Fibroblast of villous mesenchyme (primary cell): ENCODE measurements at places on chromosomes 6 and 20.
A peak's percentile ranks its signal among the peaks of the same experiment; 100 is the strongest.

- no peak for DNase-seq
These were observed 51.2 kb upstream of the FRMD1 start for GRCh38 chr6:168130168-168130696.

- DNase-seq = no peak
These were observed 132.7 kb downstream of the EDN1 start for GRCh38 chr6:12422848-12423247.

GRCh38 chr6:73051147-73051546 is 174.1 kb downstream of the KHDC1L start:
- no peak for DNase-seq

GRCh38 chr20:34124469-34125249 is 12.6 kb upstream of the EIF2S2 start:
- DNase-seq = no peak

- DNase-seq = no peak
These were observed 310.3 kb downstream of the CDH26 start for GRCh38 chr20:60268491-60268890.

DNA sequence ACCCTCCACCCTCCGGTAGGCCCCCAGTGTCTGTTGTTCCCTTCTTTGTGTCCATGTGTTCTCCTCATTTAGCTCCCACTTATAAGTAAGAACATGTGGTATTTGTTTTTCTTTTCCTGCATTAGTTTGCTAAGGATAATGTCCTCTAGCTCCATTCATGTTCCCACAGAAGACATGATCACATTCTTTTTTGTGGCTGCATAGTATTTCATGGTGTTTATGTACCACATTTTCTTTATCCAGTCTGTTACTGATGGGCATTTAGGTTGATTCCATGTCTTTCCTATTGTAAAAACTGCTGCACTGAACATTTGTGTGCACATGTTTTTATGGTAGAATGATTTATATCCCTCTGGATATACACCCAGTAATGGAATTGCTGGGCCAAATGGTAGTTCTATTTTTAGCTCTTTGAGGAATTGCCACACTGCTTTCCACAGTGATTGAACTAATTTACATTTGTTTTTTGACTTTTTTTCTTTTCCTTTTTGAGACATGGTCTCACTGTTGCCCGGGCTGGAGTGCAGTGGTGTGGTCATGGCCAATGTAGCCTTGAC is 4.5 kb downstream of the KPNA5 start:
- DNase-seq = no peak

- no peak for DNase-seq
These were observed 1515.9 kb upstream of the DEFB115 start for GRCh38 chr20:29741594-29741893.

DNA sequence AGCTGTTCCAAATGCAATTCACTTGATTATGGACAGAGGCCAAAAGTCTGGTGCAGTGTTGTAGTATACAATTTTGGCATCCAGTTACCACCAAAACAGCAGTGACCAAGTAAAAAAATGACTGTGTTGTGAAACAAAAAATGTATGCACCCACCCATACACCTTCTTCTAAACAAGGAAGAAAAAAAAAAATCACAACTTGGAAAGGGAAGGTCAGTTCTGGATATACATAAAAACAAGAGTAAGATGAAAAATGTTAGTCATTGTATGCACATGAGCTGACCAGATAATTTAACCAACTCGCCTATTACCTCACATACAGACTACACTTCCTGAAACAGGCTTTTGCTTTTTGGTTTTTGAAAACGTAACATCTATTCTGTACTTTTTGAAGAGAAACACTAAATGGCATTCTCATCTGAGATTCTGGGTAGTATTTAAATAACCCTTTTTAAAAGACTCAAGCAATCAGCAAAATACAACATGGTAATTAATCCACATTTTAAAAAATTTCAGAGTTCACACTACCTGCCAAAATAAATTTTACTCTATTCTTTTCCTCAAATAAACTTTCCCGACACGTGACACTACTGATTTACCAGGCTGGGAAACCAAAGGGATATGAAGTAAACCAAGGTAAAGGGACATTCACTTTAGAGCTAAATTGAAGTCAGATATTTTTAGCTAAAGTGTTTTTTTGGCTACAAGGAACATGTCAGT is 141.6 kb upstream of the SHLD1 start:
- DNase-seq = peak; percentile 59

GRCh38 chr6:169251822-169252504 is 1.7 kb downstream of the THBS2 start:
- DNase-seq = no peak

DNA sequence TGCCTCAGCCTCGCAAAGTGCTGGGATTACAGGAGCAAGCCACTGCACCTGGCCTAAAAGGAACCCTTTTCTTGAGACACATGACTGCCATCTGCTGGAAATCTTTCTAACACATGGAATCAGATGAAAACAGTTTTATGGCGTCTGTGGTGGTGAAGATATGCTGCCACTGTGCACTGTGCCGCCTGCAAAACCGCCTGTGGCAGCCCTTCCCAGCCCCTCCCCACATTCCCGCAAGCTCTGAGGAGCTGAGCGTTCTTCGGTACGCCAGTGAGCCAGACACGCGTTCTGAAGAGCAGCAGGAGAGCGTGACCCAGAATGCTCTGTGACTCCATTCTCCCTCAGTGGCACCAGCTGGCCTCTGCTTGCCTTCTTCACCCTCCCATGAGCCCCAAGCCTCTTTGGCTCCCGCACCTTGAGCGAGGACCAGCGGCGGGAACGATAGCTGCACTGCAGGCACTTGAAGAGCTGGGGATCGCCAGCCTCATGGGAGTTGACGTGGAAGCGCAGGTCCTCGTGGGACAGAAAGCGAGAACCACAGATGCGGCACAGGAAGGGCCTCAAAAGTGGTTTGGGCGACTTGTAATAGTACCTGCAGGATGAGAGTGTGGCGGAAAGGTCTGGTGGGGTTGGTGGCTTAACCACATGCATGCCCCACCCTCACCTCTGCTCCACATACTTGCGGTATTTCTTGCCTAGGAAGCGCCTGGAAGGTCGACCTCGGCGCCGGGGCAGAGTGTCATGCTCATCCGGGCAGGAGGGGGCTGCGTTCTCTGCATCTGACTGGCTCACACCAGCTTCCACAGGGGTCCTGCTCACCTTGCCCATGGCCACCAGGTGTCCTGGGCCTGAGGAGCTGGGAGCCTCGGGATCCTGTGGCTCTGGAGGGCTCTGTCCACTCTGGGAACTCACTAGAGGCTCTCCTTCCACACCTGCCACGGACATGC is 8.7 kb downstream of the ZNF335 start:
- DNase-seq = peak; percentile 62

GRCh38 chr6:56713254-56713672 is 70.6 kb upstream of the DST start:
- peak; percentile 78 for DNase-seq

GRCh38 chr6:44061375-44062104 is 65.7 kb downstream of the MRPL14 start:
- DNase-seq = peak; percentile 63

- no peak for DNase-seq
These were observed 17.3 kb downstream of the TUBB2B start for GRCh38 chr6:3210024-3210610.

DNA sequence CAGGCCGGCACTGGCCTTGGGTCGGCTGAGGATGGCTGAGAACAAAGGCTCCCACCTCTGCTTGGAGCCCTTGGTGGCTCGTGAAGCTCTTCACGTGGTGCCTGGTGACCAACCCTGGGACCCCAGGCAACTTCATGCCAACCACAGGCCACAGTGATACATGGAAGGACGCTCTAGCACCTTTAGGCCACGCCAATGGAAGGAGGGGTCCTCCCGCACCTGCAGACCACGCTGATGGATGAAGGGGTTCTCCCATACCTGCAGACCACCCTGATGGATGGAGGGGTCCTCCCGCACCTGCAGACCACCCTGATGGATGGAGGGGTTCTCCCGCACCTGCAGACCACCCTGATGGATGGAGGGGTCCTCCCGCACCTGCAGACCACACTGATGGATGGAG is 62.5 kb downstream of the ERMARD start:
- DNase-seq = no peak

- DNase-seq = no peak
These were observed 2.8 kb upstream of the TMEM30A start for GRCh38 chr6:75287424-75287823.
